ENCODE measurements at places on chromosomes 1 and 21.

- DNase-seq = no peak
These were observed 65.9 kb downstream of the SLC66A1 start for GRCh38 chr1:19377812-19378718.

GRCh38 chr21:43195121-43196021 is 26.6 kb downstream of the CRYAA start:
- DNase-seq = no peak

GRCh38 chr1:224513383-224513782 is 78.8 kb upstream of the WDR26 start:
- DNase-seq = no peak

- DNase-seq = no peak
These were observed 211.3 kb downstream of the ZNF326 start for GRCh38 chr1:90206260-90206659.

DNA sequence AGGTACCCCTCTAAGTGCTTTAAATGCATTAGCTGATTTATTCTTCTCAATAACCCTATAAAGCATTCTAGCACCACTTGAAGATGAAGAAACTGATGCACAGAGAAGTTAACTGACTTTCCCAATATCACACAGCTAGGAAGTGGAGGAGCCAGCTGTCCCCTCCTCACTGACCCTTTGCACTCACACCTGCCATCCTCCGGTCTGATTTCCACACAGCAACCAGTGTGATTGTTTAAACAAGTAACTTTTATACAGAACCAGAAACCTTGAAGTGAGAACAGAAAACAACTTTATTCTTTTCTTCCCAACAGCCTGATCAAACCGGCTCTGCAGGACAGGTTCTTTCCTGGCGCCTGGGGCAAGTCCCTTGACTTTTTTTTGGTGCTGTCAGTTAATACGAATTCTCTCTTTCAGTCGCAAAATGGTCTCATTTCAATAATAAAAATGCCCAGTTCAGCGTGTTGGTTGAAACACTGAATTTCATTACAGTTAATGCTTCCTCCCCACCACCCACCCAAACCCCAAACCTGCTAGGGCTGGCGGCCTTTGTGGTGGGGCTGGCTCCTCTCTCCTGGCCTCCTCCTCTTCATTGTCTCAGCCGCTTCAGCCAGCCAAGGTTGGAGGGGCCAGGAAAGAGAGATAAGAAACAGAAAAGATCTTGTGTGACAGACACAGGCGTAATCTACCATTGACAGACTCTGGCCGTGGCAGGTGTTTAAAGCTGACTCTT is 26.4 kb upstream of the EEIG2 start:
- DNase-seq = no peak

GRCh38 chr1:181784039-181784683 is 277.4 kb downstream of the ZNF648 start:
- DNase-seq = no peak

DNA sequence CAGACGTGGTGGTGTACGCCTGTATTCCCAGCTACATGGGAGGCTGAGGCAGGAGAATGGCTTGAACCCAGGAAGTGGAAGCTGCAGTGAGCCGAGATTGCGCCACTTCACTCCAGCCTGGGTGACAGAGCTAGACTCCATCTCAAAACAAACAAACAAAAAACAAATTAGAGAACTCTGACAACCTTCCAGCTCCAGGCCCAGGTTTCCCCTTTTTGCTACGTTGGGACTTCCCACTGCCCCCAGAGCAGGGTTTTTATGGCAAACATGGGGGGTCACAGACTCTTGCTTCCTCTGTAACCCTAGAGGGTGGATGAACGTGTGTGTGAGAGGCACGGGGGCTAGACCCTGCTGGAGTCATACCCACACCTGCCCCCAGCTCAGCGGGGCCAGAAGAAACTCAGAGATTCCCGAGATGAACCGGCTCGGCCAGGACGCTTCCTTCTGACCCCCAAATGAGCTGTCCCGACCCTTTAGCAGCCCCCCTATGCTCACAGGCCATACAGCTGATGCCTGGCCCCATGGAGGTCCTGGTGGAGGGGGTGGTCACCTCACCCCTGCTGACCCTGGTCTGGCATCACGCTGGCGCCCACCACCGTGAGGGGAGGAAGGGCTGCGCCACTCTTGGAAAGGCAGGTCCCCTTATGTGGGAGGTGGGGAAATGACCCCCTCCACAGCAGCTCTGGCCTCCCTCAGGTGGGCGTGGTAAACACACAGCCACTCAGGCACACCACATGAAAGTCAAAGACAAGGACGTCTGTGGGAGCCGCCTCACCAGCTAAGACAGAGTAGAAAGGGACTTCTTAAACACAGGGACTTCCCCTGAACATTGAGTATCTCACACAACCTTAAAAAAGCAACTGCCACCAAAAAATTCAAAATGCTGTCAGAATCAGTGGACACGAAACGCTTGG is 7.1 kb downstream of the GPR157 start:
- no peak for DNase-seq

- DNase-seq = no peak
These were observed 52.6 kb downstream of the RPS6KC1 start for GRCh38 chr1:213103377-213104306.

GRCh38 chr1:96473791-96474434 is 247.7 kb upstream of the PTBP2 start:
- no peak for DNase-seq

DNA sequence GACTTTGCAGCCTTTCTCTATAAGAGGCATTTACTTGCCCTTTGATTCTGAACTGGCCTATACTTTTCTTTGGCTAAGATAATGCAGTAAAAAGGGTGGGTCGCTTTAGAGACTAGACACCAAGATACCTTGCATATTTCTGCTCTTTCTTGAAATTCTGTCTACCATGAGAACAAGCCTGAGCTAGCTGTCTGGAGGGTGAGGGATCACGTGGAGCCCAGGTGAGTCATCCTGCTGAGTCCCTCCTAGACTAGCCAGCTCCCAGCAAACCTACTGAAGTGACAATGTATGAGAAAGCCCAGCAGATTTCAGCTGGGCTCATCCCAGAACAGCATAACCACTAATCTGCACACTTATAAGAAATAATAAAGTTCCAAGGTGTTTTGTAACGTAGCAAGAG is 408.0 kb upstream of the KAZN start:
- no peak for DNase-seq

DNA sequence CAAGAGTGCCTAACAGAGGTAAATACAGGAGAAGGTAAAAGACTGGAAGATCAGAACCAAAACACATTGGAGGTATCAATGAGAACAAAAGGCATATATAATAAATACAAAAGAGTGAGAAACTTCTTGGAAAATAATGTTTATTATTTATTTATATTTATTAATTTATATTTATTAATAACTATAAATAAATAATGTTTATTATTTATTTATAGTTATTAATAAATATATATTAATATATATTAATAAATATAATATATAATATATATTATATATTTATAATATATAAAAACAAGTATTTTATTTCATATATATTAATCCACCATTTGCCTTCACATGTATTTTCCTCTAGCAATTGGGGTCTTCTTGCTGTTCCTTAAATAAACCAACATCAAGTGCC is 391.9 kb downstream of the GPATCH2 start:
- DNase-seq = no peak

- no peak for DNase-seq
These were observed 112.0 kb upstream of the CHRM3 start for GRCh38 chr1:239274242-239274830.

DNA sequence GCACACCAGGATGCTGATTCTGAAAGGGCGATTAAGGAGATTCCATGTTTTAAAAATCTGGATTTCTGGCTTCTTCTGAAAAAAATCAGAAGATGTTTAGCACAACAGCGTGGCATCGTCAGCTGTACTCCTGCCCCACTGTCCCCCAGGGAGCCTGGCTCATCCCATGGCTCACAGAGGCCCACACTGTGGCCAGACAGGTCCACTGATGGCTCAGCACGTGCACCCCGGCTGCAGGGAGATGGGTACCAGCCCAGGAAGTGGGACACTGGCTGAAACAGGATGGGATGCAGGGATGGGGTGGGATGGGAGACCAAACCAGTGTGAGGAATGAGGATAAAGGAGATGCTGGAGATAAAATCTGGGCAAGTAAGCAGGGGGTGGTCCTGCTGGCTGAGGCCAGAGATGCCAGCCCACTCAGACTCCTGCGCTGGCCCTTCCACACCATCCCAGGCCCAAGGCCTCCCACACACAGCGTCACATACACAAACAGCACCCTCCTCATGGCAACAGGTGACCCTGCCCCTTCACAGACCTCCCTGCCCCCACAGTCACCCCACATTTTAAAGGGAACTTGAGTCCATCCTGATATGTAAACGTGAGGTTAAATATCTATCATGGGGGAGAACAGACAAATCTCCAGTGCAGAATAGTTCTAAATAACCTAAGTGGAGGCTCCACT is 23.9 kb upstream of the SAMD11 start:
- no peak for DNase-seq

GRCh38 chr1:195520757-195521156 is 1087.5 kb downstream of the KCNT2 start:
- DNase-seq = no peak

DNA sequence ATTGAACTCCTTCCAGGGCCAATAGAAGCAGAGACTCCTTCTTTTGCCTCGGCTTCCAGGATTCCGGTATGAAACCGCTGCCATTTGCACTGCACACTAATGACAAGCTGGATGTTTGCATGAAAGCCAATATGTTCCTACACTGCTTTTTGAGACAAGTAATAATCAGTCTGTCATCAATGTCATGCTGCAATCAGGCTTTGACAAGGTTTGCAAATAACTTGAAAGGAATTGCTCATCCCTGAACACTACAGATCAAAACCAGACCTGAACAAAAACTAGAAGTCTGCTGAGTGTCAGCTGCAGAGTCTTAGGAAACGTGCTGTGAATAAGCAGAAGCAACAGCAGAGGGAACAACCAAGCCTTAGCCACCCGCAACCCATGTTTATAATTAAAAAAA is 720.7 kb upstream of the CXADR start:
- DNase-seq = no peak

GRCh38 chr1:169367096-169367685 is 406 bp downstream of the NME7 start:
- no peak for DNase-seq

DNA sequence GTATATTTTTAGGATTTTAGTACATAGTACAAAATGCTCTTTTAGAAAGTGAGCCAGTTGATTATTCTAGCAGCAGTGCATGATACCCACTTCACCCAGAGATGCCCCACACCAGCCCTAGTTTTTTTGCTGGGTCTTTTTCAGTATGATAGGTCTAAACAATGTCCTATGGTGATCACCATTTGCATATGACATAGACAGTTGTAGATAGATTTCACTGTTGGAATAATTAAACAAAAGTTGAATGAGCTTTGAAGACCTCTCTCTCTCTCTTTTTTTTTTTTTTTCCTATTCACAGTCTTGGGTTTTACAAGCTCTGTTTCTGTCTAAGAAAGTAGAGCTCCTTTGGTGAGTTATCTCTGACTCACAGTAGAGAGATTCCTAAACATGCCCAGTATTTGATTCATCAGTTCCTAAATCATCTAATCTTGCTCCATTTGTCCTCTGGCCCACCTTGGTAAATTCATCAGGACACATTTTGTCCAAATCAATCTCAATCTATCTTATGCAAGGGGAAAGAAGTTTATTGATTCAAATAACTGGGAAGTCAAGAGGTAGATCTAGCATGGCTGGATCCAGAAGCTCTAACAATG is 44.7 kb upstream of the VAV3 start:
- no peak for DNase-seq

DNA sequence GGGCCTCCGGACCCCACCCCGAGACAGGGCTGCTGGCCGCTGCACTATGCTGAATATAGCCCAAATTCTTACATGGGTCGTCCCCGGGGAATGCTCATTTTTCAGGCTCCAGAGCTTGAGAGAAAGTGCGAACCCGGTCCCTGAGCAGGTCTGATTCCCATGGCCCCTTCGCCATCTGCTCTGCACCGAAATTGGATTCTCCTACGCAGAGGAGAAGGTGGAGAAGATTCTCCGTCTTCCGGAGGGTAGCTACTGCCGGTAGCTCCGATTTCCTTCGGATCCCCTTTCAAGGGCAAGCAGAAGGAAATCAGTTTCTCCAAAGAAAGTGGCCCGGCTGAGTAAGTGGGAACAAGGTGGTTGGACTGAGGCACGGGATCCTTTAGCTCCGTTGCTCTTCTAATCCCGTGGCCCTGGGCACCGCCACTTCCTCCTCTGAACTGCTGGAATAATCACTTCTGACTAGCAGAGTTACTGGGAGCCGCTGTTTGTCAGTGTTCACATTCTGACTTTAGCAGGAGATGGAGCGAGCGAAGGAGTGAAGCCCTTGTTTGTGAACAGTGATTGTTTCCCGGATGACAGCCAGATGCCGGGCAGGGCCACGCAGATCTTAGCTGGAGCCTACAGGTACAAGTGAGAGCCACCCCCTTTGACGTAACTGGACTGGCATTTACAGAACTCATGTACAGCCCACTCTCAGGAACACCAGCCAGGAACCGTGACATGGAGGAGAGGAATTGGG is 1.1 kb upstream of the ZNF496 start:
- DNase-seq = no peak

DNA sequence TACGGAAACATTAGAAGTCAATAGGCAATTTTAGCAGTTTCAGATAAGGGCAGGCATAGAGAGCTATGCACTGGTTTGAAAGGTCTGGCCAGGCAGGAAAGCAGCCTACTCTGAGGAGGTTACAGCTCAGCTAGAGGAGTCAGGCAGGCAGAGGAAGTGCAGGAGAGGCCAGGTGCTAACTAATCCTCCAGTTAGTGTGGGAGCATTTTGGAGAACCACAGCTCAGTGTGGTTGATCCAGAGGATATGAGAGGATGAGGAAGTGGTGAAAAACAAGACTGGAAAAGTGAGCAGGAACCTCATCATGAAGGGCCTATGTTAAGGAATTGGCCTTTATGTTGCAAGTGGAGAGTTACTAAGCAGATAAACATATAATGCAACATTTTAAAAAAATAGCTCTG is 282.4 kb upstream of the SGIP1 start:
- no peak for DNase-seq
